ENCODE measurements at places on chromosomes 12 and 14.

GRCh38 chr12:77584860-77585259 is 245.8 kb upstream of the NAV3 start:
- DNase-seq, result no peak

DNA sequence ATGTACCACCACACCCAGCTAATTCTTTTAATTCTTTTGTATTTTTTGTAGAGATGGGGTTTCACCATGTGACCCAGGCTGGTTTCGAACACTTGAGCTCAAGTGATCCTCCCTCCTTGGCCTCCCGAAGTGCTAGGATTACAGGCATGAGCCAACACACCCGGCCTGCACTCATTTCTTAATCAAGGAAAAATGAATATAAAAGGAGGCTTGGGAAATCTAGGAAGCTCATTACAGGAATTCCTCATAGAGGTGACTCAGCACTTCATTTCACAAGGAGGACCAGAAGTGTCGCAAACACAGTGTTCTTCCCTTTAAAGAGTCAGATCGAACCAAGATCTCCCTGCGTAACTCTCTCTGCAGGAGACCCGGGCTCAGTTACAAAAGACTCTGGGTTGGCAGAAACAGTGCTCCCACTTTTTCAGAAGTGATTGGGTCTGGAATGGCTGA is 30.3 kb downstream of the NFKBIA start:
- DNase-seq, result peak; percentile 98

- DNase-seq, result no peak
Measured at GRCh38 chr12:80924437-80924836, 13.3 kb downstream of the LIN7A start.

GRCh38 chr12:58540480-58541299 is 379.6 kb downstream of the LRIG3 start:
- peak; percentile 71 for DNase-seq

DNA sequence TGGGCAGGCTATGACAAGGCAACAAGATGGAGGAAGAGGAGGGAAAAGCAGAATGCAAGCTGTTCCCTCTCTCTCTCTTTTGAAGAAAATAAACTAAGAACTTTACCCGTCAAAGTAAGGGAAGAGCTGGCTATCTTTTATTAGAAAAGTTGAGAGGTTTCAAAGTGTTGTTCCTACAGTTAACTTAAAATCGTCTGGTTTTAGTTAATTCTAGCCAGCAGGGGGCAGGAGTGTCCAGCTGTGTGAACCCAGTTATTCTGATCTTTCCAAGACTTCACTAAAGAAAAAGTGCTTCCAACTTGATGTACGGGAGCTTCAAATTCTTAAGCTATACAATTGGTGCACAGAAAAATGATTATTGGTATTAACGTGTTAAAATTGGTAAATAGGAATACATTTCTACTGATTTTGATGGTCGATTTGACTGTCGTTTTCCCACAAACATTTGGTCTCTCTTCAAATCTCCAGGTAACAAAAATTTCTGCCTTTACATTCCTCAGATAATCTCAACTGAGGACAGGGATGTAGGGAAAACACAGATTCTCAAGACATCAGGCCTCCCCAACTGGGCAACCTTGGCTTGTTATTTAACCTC is 28.4 kb upstream of the MON2 start:
- peak; percentile 5 for DNase-seq

DNA sequence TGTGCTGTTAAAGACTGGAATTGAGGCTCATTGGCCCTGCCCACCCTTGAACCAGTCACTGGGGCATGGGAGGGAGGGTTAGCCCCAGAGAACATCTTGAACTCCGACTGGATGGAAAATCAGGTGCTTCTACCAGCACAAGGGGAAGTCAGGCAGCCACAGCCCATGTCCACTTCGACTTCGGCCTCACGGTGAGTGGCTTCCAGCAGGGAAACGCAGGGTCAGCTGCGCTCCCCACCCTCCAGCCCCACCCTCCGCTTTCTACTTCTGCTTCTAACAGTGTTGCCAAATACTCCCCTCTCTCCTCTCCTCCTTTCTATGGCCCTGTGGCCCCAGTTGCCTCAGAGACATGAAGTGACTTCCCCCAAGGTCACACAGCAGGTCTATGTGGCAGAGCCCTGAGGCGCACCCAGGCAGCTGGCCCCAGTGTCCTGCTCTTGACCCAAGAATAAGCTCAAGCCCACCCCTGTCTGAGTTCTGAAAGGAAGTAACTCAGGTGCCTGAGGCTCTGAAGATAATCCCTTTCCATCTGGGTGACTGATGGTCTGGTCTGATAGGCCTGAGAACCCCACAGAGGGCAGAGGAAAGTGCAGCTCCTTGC is 11.9 kb upstream of the SH2B3 start:
- no peak for DNase-seq
